Central memory CD4-positive, alpha-beta T cell (primary cell): ENCODE measurements at places on chromosomes 6 and 20.

GRCh38 chr6:90045535-90045934 lies 151.3 kb downstream of the GJA10 start:
- DNase-seq = no peak

DNA sequence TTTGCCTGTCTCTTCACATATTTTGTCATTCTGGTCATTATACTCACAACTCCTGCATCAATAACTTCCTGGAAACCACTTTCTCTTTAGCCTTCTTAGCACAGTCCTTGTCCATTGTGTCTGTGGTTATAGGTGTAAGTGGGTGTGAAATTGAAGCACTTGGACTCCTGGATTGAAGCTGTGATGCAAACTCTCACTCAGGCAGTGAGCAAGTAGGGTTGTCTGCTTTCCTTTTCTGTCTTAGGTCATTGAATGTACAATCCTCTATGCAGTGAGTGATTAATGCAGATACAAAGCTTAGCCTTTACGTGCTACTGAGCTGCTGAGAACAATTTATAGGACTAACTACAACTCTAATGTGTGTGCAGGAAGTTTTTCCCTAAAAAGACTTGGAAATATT lies 54.8 kb downstream of the ADGRB3 start:
- no peak for DNase-seq

DNA sequence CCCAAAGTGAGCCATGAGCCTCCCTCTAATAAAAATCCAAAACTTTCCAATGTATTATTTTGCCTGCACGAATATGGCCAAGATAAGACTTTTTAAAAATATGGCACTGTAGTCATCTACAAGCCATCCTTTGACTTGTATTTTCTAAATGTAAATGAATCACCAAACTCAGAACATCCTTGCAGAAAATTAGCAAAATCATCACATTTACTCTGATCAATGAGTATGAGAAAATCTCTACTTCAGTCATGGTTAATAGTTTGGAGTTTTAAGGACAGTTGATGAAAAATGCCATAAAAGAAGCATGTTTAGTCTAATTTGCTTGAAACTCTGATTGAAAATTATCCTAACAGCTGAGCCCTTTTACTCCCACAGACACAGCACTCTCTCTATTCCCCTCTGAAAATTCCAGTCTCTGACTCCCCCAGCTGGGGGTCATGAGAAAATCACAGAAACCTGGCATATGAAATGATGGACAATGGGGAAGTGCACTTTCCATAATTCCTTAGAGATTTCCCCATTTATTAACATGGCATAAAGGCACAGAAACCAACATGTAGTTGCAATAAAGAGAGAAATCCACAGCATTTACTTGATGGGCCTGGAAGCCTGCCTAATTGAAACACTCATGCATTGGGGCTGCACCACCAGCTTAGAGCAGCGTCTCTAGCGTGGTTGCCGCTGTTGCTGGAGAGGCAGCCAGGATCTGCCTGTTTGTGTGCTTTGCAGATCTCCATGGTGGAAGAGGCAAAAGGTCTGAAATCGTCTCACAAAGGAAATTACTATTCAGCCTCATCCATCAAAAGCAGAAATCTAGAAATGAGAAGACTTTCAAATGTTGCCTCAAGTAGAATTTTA lies 214.0 kb downstream of the WDR27 start:
- no peak for DNase-seq

- DNase-seq = no peak
Measured at GRCh38 chr6:7687145-7688111, 38.5 kb upstream of the BMP6 start.

DNA sequence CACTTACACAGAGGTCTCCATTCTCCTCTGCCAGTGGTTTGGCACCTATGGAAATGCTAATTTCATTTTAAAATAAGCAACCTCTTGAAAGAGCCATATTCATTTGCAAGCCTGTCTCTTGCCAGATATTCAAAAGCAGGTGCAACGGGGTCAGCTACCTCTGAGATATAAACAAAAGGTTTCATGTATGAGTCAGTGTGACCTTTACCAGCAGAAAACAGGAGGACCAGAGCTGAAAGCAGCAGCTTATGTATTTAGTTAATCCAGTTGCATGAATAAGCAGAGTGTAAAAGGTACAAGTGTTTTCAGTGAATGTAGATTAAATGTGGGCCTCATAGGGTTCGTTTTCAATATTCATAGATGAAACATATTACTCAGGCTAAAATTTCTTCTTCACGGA lies 56.0 kb downstream of the TENT5A start:
- DNase-seq = no peak

DNA sequence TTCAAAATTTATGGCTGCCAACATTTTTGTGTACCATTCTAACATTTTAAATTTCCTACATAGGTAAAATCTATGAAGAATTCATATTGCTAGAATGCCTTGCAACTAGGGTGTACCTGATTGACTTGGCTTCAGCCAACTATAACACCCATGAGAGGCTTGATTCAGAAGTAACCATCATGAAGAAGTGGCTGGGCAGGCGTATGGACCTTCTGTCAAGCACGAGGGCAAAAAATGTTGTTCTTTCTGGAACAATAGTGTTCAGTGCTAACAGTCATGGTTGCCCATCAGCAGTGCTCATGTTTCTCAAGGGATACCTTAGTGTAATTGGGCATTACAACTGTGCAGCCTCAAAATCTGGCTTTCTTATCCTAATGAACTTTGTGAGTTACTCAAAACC lies 42.9 kb downstream of the ID4 start:
- no peak for DNase-seq

DNA sequence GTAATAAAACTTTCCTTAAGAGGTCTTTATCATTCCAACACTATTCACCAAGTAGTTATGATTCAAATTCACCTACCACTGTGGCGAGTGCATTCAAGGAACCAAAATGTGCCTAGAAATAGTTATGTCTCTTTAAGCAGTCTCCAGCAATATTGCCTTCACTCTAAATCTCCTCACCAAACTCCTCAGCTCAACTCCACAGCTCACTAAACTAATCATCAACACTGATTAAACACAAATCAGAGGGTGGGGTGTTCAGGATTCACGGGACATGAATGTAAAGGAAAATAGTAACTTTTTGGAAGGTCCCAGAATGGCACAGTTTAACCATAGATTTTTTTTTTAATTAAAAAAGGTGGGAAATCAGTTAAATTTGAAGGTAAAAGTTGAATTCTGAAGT lies 70.5 kb upstream of the THEMIS start:
- DNase-seq = no peak

DNA sequence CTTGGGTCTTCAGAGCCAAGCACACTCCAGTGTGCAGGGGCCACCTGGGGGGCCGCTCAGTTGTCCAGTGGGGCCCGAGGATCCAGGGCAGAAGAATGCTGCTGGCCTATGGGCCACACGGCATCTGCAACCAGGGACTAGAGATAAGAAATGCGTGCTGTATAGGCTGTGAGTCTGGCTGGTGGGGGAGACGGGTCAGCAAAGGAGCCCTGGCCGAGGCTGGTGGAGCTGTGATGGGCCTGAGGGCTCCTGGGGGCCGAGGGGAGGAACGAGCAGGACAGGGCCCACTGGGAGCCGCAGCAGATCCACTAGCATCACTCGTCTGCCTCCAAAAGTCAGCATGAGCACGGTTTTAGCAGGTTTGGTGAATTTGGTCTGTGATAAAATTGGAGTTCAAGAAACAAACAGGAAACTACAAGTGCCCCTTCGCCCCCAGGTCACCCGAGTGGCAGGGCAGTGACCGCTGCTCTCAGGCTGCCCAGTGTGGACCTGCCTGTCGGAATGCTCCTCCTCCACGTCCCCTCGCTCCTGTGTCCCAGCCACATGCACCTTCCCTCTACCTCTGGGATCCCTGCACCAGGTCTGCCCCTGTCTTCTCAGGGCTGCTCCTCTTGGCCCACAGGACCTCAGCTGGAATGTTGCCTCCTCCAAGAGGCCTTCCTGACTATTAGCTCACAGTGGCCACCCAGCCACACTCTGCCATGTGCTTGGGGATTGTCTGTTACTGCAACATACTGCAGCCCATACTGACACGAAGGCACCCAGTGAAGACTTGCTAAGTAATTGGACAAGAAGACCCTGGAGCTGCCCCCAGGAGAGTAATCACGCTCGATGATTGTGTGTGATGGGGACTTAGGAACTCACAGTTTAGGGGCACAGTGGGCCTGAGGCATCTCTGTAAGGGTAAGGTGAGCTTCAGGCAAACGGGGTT lies 10.9 kb downstream of the ACSS1 start:
- no peak for DNase-seq

DNA sequence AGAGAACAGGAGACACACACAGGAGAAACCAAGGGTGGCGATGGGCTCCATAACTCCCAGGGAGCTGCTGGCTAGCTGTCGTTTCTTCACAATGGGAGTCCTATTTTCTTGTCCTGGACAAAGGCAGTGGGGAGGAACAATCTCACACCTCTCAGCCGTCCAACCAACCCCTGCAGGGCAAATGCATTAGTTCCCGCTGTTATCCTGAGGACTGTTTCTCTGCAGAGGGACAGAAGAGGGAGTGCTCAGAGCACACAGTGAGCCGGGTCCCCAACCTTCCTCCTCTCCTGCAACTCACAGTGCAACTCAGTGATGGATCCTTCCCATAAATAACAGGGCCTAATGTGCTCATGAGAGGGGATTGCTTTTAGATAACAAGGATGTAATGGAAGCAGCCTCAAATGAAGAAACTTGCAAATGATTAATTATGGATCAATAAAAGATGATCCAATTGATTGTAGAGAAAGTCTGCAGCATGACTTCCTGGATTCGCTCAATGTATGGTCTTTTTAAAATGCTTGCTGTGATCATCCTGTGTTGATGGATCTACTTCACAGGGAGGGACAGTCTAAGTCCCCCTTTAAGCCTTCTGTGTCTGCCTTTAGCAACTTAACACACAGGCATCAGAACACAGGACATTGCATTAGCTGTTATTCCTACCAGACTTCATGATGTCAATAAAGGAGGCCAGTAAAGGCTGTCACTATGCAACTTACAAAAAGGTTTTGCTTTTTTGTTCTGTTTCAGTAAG lies 453.4 kb upstream of the AGPAT4 start:
- no peak for DNase-seq

- no peak for DNase-seq
Measured at GRCh38 chr6:89775150-89775549, 44.4 kb downstream of the MDN1 start.

GRCh38 chr6:148269386-148269785 lies 73.3 kb upstream of the SASH1 start:
- DNase-seq = no peak

DNA sequence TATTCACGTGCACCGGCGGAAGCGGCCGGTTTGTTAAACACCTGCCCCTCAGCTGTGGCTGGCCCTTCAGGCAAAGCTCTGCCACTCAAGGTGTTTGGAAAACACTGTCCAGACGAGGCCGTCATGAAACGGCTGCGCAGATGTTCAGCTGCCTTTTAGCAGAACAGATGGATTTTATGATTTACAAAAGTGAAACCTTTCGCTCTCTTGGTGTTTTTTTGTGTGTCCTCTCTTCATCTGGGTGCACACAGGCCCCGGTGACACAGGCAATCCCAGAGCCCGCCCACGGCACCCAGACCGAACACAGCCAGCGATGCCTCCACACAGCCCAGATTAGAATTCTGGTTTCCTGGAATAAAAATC lies 397.0 kb downstream of the SMOC2 start:
- no peak for DNase-seq

GRCh38 chr20:5173751-5174150 lies 46.9 kb downstream of the CDS2 start:
- DNase-seq = no peak

DNA sequence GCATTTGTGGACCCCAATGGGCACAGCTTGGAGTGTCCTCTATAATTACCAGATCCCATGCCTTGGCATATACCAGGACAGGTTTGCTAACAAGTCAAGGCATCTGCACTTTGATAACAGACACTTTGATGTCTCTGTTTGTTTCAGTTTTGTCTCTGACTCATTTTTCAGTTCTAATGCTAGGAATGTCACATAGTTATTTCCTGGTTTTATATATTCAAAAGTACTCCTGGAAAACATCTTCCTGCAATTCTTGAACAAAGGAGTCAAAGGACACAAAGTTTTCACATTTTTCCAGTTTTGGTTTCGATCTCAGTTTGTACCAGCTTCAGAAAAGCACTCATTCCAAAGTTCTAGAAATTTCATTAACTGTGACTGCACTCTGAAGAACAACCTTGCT lies 188.1 kb downstream of the FOXC1 start:
- DNase-seq = no peak
